MCF 10A (cell line): ENCODE measurements at places on chromosomes 16 and 17. TPM values are rescaled to one million over a fixed set of nuclear protein-coding genes. Genes with fewer than 3 reads are reported as not detected.

GRCh38 chr17:61511480-61512182, 59.4 kb downstream of the TBX4 start:
- no peaks in the 10 kb centered on the region for H3K27me3 ChIP-seq
- no peaks in the 10 kb centered on the region for H3K4me1 ChIP-seq
- no peak overlapping the region for H3K4me3 ChIP-seq
- no peaks in the 10 kb centered on the region for H3K36me3 ChIP-seq
- no peak for DNase-seq

- H3K27ac ChIP-seq: no peak overlapping the region
- H3K4me1 ChIP-seq: peaks cover 11% of the 10 kb centered on the region
- DNase-seq: no peak
- H3K27me3 ChIP-seq: peaks cover 16% of the 10 kb centered on the region
Measured at GRCh38 chr16:49016461-49016860, 265.2 kb downstream of the CBLN1 start.

DNA sequence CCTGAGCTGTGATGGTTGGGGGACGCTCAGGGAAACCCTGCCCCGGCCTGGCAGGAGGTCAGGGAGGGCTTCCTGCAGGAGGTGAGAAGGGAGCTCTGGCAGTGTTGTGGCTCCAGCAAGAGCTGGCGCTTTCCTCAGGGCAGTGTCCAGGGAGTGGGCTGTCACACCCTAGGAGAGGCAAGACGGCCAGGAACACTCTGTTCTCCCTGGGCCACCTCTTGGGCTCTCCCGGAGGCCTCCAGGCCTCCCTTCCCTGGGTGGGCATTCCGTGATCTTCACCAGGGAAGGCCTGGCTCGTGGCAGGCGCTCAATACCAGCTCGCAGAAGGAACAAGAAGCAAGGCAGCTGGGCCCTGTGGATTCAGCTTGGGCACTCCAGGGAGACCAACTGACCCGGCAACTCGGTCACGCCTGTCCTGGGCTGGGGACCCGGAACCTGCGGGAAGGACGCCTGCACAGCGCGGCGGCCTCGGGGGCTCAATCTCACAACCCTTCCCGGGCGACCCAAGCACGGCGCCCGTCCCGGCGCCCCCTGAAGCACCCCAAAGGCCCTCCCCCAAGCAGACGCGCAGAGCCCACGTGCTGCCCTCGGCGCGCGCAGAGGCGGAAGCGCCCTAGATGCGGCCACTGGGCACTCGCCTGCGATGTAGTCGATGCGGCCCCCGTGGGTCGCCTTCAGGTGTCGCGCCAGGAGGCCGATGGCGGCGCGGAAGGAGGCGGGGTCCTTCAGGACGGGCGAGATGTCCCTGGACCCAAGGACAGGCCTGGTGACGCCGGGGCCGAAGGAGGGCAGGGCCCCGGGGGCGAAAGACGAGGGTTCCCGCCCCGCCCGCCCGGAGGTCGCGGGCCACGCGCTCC, 588 bp downstream of the APRT start:
- H3K36me3 ChIP-seq: peaks cover 41% of the 10 kb centered on the region
- peak; percentile 84 for DNase-seq
- H3K4me1 ChIP-seq: peaks cover 5% of the 10 kb centered on the region
- H3K27ac ChIP-seq: peak overlapping the region; percentile 77
- peak overlapping the region; percentile 76 for H3K4me3 ChIP-seq

- peak overlapping the region; percentile 71 for H3K27ac ChIP-seq
- no peaks in the 10 kb centered on the region for H3K27me3 ChIP-seq
- peaks cover 20% of the 10 kb centered on the region for H3K36me3 ChIP-seq
- H3K4me3 ChIP-seq: peak overlapping the region; percentile 72
- peak; percentile 99 for DNase-seq
- H3K4me1 ChIP-seq: peaks cover 35% of the 10 kb centered on the region
Measured at GRCh38 chr16:424033-424622, 1.3 kb upstream of the RAB11FIP3 start.

DNA sequence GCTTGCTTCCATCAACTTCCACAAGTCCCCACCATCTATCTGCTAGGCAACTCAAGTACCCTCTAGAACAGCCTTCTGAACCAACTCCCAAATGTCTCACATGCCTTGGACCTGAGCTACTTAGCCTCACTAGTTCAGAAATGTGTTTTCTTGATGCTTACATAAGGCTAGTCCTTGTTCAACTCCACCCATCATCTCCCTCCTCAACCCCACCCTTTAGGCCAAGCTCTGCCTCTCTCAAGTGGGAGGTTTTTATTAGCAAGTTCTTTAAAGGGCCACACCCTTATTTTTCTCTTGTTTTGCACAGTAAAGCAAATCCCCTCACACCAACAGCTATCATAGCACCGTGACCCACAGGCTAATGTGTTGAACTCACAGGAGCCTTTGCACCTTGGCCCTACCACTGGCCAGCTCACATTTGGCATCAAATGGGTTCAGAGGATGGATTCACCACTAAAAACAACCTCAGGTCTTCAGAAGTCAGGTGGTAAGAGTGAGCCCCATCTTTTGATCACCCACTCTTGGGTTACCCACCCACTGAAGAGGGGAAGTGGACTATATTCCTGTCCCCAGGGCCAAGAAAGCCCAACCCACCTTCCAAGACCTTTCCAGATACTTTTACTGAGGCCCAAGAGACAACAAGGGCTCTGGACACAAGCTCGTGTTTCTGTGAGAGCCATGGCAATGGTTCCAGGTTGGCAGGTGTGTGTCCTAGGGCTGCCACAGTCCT, 12.2 kb downstream of the PIK3R5 start:
- H3K27ac ChIP-seq: no peak overlapping the region
- no peak for DNase-seq
- H3K4me1 ChIP-seq: no peaks in the 10 kb centered on the region
- no peak overlapping the region for H3K4me3 ChIP-seq

GRCh38 chr16:3946604-3947180, 66.2 kb upstream of the CREBBP start:
- no peak for DNase-seq
- H3K4me1 ChIP-seq: peaks cover 12% of the 10 kb centered on the region
- H3K27me3 ChIP-seq: no peaks in the 10 kb centered on the region
- H3K36me3 ChIP-seq: no peaks in the 10 kb centered on the region
- no peak overlapping the region for H3K27ac ChIP-seq

DNA sequence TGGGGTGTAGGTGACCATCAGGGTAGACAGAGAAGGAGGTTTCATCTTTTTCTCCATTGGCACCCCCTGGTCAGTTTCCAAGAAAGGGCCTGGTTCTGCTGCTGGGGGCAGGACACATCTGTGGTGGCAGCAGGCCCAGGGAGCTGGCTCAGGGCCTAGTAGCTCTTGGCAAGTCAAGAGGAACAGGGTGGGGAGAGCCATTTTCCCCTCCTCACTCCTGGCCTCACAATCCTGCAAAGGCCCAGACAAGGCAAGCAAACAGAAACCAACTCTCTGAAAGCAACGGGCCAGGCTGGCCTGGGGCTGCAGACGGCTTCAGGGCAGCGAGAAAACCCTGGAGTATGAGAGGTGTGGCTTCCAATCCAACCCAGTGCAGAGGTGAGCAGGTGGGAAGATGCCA, 192.9 kb upstream of the DYNLRB2 start:
- no peaks in the 10 kb centered on the region for H3K27me3 ChIP-seq
- peak; percentile 39 for DNase-seq
- no peak overlapping the region for H3K27ac ChIP-seq
- no peaks in the 10 kb centered on the region for H3K36me3 ChIP-seq
- H3K4me3 ChIP-seq: no peak overlapping the region

GRCh38 chr16:86384980-86385379, 125.3 kb upstream of the FOXF1 start:
- no peaks in the 10 kb centered on the region for H3K27me3 ChIP-seq
- no peak overlapping the region for H3K27ac ChIP-seq
- H3K36me3 ChIP-seq: no peaks in the 10 kb centered on the region
- no peak overlapping the region for H3K4me3 ChIP-seq

- H3K27me3 ChIP-seq: no peaks in the 10 kb centered on the region
- no peaks in the 10 kb centered on the region for H3K4me1 ChIP-seq
- H3K4me3 ChIP-seq: no peak overlapping the region
- H3K36me3 ChIP-seq: no peaks in the 10 kb centered on the region
Measured at GRCh38 chr17:54435966-54436365, 464.7 kb upstream of the TOM1L1 start.

GRCh38 chr17:55384643-55385232, 36.9 kb downstream of the MMD start:
- H3K4me3 ChIP-seq: no peak overlapping the region
- no peaks in the 10 kb centered on the region for H3K36me3 ChIP-seq
- no peaks in the 10 kb centered on the region for H3K27me3 ChIP-seq
- peaks cover 5% of the 10 kb centered on the region for H3K4me1 ChIP-seq

DNA sequence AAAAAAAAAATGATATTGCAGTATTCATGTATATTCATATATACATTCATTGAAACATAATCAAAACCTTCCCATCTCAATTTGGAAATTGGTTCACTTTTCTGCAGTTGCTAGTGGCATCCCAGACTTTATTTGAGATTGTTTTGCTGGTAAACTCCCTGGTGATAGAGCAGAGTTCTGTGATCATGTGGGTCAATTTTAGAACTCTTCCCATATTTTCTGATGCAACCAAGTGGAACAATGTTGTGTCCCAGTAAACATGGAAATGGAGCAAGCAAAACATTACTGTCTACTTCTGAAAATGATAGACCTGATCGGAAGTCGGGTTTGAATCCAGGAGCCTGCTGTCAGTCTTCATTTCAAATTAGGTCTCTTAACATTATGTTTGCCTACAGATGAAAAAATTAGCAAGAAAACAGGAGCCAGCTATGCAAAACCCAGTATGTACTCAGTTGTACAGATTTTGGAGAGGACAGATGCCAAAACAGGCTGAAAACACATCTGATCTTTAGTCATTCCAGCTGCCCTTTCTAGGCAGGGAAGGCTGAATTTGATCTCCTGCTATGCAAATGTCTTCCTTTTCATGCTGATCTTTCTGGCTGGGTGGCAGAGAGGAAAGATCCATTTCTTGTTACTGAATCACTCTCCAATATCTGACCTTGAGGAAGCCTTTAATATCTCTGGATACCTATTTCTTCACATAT, 786.6 kb upstream of the SOX9 start:
- H3K4me3 ChIP-seq: no peak overlapping the region
- peak overlapping the region; percentile 67 for H3K27ac ChIP-seq

DNA sequence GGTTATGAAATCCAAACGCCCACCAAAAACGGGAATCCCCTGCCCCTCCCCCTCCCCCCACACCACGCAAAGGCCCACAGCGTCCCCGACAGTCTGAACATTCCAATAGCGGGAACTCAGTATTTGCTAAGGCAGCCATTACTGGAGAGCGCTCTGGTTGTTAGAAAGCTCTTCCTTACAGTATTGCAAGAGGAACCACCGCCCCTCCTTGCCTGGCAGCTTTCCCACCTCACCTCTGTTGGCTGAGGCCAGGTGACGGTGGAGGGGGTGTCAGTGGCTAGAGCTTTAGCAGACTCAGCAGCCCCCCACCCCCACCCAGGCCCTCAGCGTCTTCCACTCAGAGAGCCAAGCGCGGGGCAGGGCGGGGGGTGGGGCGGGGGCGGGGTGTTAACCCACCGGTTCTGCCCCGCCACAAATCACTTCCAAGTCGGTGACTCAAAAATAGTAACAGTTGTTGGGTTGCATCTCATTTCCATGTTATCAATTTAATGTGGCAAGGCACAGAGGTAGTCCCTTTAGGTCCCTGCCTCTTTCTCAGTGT, 2.2 kb upstream of the PLEKHH3 start:
- H3K27ac ChIP-seq: no peak overlapping the region
- no peaks in the 10 kb centered on the region for H3K27me3 ChIP-seq
- H3K4me1 ChIP-seq: peaks cover 30% of the 10 kb centered on the region
- H3K4me3 ChIP-seq: peak overlapping the region; percentile 86

- DNase-seq: no peak
- H3K27me3 ChIP-seq: peaks cover 66% of the 10 kb centered on the region
- H3K4me3 ChIP-seq: no peak overlapping the region
- no peaks in the 10 kb centered on the region for H3K4me1 ChIP-seq
Measured at GRCh38 chr16:56211435-56211981, 20.2 kb downstream of the GNAO1 start.

DNA sequence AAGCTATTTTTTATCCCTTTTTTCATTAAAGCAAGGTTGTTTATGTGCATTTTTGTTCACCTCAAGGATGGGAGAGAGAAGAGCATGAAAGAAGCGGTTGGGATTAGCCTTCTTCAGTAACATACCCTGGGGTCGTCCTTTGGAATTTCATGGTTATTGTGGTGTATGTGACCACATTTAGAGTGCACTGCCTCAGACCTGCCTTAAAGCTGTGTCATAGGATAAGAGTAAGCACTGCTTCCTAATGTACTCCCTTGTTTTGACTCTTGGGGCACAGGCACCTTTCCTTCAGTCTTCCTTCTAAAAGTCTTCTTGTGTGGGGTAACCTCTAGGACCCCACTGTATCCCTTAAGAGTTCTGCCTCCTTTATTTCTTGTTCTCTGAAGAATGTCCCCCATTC, 28.9 kb downstream of the TNRC6A start:
- H3K4me1 ChIP-seq: peaks cover 1% of the 10 kb centered on the region
- DNase-seq: no peak
- peaks cover 14% of the 10 kb centered on the region for H3K36me3 ChIP-seq
- H3K27ac ChIP-seq: no peak overlapping the region
- H3K4me3 ChIP-seq: no peak overlapping the region

- H3K36me3 ChIP-seq: peaks cover 19% of the 10 kb centered on the region
- no peaks in the 10 kb centered on the region for H3K27me3 ChIP-seq
- H3K4me1 ChIP-seq: no peaks in the 10 kb centered on the region
- H3K4me3 ChIP-seq: no peak overlapping the region
- H3K27ac ChIP-seq: no peak overlapping the region
Measured at GRCh38 chr17:39653662-39654331, 11.4 kb upstream of the TCAP start.

DNA sequence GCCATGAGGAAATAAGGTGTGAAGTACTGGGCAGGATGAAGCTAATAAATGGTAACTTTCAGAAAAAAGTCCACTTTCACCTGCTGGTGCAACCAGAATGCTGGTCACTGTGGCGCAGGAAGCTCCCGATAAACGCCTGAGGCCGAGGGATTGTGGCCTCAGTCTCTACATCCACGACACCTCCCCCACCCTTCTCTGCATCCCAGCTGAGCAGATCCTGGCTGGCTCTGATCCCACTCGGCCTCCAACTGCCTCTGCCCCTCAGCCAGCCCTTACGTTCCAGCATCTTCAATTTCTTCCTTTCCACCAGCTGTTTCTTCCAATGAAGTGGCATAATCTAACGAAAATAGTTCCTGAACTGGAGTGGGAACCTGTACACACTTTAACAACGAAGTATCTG, 49.5 kb downstream of the COX4I1 start:
- no peak for DNase-seq
- no peaks in the 10 kb centered on the region for H3K36me3 ChIP-seq
- H3K4me3 ChIP-seq: no peak overlapping the region
- peaks cover 88% of the 10 kb centered on the region for H3K27me3 ChIP-seq
- no peak overlapping the region for H3K27ac ChIP-seq

GRCh38 chr17:31740611-31741082, 118.4 kb downstream of the COPRS start:
- H3K27me3 ChIP-seq: no peaks in the 10 kb centered on the region
- H3K4me3 ChIP-seq: no peak overlapping the region
- no peaks in the 10 kb centered on the region for H3K36me3 ChIP-seq

GRCh38 chr17:45579529-45580495, 89.3 kb upstream of the PLEKHM1 start:
- DNase-seq: no peak
- peaks cover 39% of the 10 kb centered on the region for H3K36me3 ChIP-seq
- no peaks in the 10 kb centered on the region for H3K27me3 ChIP-seq

Gene TBC1D16
- 21.1 and 26.5 TPM in 2 replicates for total RNA-seq

Gene SCNN1G
- total RNA-seq: 7.9 and 11.9 TPM in 2 replicates

Gene KCNJ16
- total RNA-seq: 0.42 TPM in 1 of 2 replicates, not detected in the other

Gene MYH1
- total RNA-seq: not detected in 2 replicates

Gene HIC1
- total RNA-seq: 0.59 and 1.0 TPM in 2 replicates

Gene MGRN1
- 61.3 and 62.9 TPM in 2 replicates for total RNA-seq

Gene PLA2G10
- not detected in 2 replicates for total RNA-seq

Gene MYLK3
- total RNA-seq: 0.05 TPM in 1 of 2 replicates, not detected in the other

Gene SEZ6
- total RNA-seq: not detected in 2 replicates

Gene SPATA2L
- total RNA-seq: 12.1 and 12.5 TPM in 2 replicates

Gene TEX19
- total RNA-seq: not detected in 2 replicates

Gene TBC1D26
- not detected in 2 replicates for total RNA-seq

Gene KRT13
- not detected in 2 replicates for total RNA-seq

Gene ARL4D
- 33.5 and 38.8 TPM in 2 replicates for total RNA-seq

Gene ZNF232
- 8.8 and 11.6 TPM in 2 replicates for total RNA-seq
